ENCODE measurements at places on chromosomes 12 and 14.
A peak's percentile ranks its signal among the peaks of the same experiment; 100 is the strongest.

DNA sequence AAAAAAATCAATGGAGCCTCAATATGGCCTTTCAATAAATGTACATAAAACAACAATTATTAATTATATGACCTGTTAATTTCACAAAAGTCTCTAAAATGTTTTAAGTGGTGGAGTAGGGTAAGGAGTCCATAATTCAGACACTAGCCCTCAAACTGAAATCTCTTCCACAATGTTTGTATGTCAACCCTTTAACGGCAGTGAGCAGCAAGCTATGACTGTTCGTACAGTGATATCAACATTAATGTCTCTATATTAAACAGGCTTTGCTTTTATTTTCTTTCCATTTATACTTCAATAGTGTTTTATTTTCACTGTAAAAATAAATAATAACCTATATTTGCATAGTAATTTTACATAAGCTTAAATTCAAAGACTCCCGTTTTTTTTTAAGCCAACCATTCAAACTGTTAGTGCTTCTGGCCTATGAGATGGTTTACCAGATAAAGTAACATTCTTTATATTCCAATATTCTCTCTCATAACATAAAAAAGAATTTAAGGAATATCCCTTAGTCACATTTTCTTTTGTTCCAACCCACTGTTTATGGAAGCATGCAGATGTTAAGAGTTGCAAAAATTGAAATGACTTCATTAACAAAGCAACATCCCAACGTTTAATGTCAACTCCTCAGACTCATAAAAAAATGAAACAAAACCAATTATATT is 2.3 kb downstream of the CDK17 start:
- DNase-seq: no peak

- DNase-seq: no peak
Measured at GRCh38 chr14:92426237-92426636, 87.3 kb upstream of the RIN3 start.

GRCh38 chr12:130633771-130634170 is 82.3 kb downstream of the RIMBP2 start:
- DNase-seq: peak; percentile 86

GRCh38 chr14:70013271-70013873 is 134.2 kb downstream of the SMOC1 start:
- DNase-seq: no peak

DNA sequence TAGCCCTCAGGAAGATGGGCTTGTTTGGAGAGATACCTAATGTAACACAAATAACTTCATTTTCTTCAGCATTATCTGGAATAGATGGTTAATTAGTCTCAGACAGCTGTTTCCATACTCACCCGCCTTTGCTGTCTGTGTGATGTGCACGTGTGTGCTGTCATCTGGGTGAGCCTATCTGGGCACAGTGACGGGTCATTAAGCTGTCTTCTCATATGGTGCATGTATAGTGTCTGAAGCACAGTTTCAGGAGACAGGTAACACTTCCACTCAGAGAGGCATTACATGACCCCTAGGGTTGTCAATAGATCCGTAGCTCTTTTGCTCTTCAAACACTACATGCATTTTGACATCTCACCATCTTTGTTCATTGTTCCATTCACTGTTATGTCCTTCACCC is 493.3 kb downstream of the APAF1 start:
- DNase-seq: no peak

- no peak for DNase-seq
Measured at GRCh38 chr12:53172352-53172751, 8.2 kb upstream of the ZNF740 start.

DNA sequence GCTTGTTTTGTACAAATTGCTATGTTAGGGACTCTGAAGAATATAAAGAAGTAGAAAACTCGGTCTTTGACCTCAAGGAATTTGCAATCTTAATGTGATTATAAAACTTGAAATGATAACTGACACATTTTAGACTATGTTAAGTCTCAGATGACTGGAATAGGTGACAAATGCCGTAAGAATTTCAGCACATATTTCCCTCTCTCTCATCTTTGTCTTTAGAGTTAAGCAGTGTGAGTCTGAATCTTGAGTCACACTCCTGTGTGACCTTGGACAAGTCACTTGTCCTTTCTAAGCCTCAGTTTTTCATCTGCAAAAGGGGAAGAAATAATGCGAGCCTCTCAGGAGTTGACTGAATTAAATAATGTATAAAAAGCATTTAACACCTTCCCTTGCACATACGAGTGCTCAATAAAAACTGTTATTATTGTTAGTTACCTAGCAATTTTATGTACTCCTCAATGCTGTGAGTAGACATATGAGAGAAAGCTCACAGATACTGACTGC is 103.7 kb downstream of the DYRK2 start:
- DNase-seq: no peak

- no peak for DNase-seq
Measured at GRCh38 chr14:74569387-74569786, 42.6 kb downstream of the LTBP2 start.

- DNase-seq: no peak
Measured at GRCh38 chr12:25529738-25530137, 23.3 kb downstream of the LMNTD1 start.

GRCh38 chr14:61544448-61545330 is 150.6 kb upstream of the HIF1A start:
- DNase-seq: no peak

GRCh38 chr12:62802984-62803383 is 132.0 kb downstream of the PPM1H start:
- no peak for DNase-seq

DNA sequence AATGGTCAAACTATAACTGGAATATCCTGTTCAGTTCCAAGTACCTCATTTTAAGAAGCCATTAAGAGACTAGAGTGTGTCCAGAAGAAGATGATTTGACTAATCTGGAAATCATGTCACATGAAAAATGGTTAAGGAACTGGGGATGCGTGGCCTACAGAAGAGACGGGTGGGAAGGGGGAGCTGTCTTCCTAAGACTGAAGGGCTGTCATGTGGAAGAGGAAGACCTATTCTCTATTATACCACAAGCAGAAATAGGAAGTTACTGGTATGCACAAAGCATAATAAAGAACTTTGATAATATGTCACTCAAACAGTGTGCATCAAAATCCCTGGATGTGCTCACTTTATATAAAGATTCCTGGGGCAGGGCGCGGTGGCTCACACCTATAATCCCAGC is 50.3 kb downstream of the HECTD4 start:
- DNase-seq: no peak

DNA sequence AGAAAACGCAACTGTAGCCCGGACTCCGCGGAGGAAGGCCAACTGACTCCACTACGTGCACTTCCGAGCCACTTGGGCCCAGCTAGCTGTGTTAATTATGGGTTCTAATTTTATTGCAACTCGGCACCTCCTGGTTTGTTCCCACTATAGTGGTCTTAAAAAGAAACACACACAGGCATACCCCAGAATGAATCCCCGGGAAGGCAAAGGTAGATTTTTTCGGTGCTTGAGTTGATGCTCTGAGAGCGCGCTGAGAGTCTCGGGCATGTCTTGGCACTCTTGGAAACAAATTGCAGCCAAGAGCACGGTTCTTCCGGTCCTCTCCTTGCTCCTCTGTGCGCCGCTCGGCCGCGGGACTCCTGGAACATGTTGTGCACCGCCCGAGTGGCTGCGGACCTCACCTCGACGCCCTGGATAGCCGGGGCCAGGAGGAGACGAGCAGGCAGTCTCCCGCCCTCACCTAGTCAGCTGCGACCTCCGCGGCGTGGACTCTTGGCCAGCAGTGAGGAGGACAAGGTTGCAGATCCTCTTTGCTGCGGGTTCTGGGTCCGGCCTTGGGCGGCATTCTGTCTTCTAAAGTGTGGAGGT is 6.8 kb upstream of the PAX9 start:
- no peak for DNase-seq

DNA sequence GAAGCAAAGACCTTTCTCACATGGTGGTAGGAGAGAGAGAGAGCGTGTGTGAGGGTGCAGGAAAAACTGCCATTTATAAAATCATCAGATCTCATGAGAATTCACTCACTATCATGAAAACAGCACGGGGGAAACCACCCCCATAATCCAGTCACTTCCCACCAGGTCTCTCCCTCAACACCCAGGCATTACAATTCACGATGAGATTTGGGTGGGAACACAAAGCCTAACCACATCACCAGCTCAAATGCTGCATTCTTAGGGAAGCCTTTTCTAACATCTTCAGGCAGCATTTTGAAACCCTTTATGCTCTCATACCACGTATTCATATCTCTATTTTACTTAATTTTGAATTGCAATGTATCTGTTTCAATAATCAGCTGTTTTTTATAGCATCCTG is 165.9 kb downstream of the TMTC3 start:
- DNase-seq: no peak

- no peak for DNase-seq
Measured at GRCh38 chr12:47303207-47303606, 223.4 kb upstream of the AMIGO2 start.

GRCh38 chr12:78186670-78187069 is 356.0 kb downstream of the NAV3 start:
- DNase-seq: no peak

- no peak for DNase-seq
Measured at GRCh38 chr14:100028990-100029677, 36.1 kb upstream of the EVL start.

DNA sequence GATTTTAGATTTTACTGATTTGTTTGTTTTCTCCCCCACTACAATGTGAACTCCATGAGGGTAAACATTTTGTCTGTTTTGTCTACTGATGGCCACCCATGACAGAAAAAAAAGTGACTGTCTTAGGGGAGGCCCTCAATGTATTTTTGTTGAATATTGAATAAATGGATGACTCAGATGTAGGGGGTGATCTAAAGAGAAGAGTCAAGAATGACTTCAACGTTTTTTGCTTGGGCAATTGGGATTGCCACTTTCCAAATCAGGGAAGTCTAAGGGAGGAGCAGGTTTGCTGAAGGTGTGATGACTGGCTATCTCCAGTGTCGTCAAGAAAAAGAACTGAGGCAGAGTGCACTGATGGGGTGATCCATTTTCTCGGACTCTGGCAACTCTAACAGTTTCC is 10.7 kb upstream of the PHC1 start:
- DNase-seq: no peak

GRCh38 chr12:105060715-105061378 is 23.4 kb downstream of the ALDH1L2 start:
- no peak for DNase-seq

DNA sequence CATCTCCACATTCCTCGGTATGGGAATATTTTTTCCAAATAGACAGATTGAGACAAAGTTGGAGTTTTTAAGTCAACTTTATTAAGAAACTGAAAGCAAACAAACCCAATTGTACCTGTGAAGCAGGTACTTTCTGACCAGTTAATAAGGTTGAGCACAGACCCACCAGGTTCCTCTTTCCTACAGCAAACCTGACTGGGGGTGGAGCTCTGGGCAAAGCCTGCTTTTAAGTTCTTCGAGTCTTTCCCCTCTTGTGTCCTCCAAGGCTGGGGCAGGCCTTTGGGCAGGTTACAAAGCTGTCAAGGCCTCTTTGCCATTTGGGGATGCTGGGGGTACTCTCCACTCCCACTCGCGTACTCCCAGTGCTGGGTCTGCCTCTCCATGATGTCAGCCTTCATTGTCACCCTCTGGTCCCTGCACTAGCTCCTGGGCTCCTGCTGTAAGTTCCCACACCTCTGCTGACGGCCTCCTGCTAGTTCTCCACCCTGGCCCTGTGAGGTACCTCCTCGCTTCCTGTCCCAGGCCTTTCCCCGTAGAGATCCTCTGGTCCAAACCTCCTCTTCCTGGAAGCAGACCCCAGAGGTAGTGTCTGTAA is 3.2 kb downstream of the KCNH3 start:
- DNase-seq: no peak

GRCh38 chr12:132308853-132309595 is 20.4 kb downstream of the GALNT9 start:
- DNase-seq: no peak

GRCh38 chr14:88682495-88683114 is 110.1 kb downstream of the EML5 start:
- no peak for DNase-seq

Data from NCI-H1436 treated with DMSO at 0.1 percent for 48 hours (cell line).